ENCODE measurements at places on chromosomes 2 and 18. TPM values are rescaled to one million over a fixed set of nuclear protein-coding genes. Genes with fewer than 3 reads are reported as not detected.

CPS1 gene
- 5.1 TPM for total RNA-seq

DLX1 gene
- total RNA-seq = 3.5 TPM

DNA sequence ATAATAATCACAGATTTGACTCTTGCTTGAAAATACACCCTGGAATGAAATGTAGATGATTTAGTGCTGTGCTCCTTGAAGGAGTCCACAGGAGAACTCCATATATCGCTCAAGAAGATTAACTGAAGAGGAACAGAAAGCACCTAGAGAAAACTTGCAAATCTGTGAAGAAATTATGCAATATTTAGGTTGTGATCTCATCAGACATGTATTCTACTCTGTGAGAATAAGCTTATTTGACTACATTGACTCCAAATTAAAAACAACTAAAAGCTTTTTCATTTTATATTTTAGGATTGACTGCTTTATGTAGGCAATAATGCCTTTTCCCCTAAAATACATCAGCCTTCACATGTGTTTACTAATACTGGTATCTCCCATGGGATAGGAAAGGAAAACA is 906.6 kb upstream of the LRATD1 start:
- no peak overlapping the region for H3K4me3 ChIP-seq
- H3K27me3 ChIP-seq = no peaks in the 10 kb centered on the region
- H3K27ac ChIP-seq = no peak overlapping the region
- no peaks in the 10 kb centered on the region for H3K4me1 ChIP-seq
- DNase-seq = no peak

- no peaks in the 10 kb centered on the region for H3K27me3 ChIP-seq
- H3K27ac ChIP-seq = no peak overlapping the region
- H3K36me3 ChIP-seq = no peaks in the 10 kb centered on the region
- H3K4me1 ChIP-seq = no peaks in the 10 kb centered on the region
- H3K4me3 ChIP-seq = no peak overlapping the region
Observed at GRCh38 chr2:239934571-239935171, 90.5 kb downstream of the NDUFA10 start.

GRCh38 chr2:200575957-200576356 is 9.9 kb upstream of the AOX1 start:
- no peak overlapping the region for H3K4me3 ChIP-seq
- H3K36me3 ChIP-seq = peaks cover 15% of the 10 kb centered on the region
- H3K4me1 ChIP-seq = no peaks in the 10 kb centered on the region

DNA sequence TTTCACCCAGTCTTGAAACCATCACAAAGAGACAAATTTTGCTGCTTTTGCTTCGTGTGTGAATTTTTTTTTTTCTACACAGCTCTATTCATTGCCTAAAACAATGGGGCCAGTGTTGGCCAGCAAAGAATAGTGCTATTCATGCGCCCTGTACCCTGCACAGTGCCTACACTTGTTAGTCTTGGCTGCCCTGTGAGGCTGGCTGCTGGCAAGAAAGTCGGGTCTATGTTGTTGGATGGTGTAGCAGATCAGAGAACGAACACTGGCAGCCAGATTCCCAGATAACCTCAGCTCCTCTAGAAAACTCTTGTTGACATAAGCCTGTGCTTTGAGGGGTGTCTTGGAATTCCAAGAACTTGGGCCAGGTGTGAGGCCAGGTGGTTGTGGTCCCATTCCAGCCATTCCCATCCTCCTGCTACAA is 455.7 kb upstream of the TCF4 start:
- no peak overlapping the region for H3K27ac ChIP-seq
- H3K36me3 ChIP-seq = no peaks in the 10 kb centered on the region
- DNase-seq = no peak
- no peak overlapping the region for H3K4me3 ChIP-seq

Data from Panc1 (cell line).